Activated T-cell treated with anti-CD3 and anti-CD28 coated beads, Interleukin-2, amount 50 U/mL, for 72 hours (primary cell): ENCODE measurements at places on chromosomes 1 and 21.

DNA sequence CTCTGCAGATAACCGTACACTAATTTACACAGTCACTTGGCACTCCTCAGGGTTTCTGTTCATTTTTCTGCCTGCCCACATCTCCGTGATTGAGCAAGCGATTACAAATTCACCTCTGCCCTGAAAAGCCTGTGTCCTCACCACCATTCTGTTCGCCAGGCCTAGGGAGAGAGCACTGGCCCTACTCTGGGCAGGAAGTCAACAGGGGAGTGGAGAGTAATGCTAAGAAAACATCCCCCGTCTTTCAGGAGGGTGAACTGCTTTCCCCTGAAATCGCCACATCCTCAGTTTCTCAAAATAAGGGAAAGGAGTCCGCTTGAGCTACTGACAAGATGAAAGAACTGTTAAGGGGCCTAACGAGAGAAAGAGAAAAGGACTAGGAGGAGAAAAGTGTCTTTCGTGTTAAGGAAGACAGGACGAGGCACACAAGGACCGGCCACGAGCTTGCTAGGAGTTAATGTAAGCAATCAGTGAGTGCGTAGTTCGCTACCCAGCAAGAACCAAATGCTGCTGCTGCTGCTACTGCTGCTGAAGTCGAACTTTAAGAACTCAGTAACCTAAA lies 632 bp downstream of the PEX19 start:
- peak; percentile 9 for DNase-seq

GRCh38 chr21:26443867-26444266 lies 129.2 kb downstream of the CYYR1 start:
- DNase-seq: no peak

DNA sequence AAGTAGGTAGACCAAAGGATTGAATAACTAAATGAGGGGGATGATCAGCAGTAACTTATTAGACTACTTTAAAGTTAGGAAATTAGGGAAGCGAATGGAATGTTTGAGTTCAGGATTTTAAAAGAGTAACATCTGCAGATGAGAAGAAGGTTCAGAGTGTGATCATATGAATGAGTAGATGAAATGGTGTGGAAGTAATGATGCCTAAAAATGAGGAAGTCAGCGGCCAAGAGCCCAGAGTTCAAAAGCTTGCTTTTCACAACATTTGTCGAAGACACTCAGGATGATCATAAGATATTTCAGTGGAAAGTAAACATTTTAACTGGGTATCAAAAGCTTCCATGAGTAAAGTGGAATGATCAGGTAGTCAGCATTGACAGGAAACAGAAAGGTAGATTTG lies 299.4 kb downstream of the LRRIQ3 start:
- no peak for DNase-seq

GRCh38 chr1:245585252-245585959 lies 430.6 kb downstream of the KIF26B start:
- DNase-seq: no peak

DNA sequence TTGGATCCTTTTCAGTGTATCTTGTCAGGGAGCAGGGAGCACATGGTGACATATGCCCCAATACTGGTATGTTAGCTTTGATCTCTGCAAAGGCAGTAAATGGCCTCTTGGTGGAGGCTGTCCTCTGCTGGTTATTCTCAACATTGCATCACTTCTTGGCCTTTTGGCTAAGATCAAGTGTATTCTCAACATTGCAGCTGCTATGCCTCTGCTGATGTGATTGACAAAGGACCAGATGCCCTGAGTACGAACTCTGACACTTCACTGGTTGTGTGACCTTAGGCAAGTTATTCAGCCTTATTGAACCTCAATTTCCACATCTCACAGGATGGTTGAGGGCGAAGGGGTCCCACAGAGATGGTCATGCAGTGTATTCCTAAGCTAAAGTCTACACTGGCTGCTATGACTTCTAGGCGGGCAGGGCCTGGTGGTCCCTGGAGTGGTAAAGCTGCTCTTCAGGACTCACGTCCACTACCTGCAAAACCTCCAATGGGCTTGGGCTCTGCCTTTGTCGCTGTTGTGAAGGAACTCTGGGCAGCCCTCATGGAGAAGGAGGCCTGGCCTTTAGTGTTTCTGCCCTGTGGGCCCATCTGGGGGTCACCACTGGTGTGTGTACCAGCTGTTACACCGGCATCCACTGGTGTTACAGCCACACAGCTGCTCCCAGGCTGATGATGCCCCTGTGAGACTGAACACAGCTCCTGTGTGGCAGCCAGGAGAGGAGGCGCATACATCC lies 64.8 kb downstream of the DNTTIP2 start:
- DNase-seq: peak; percentile 55

- DNase-seq: no peak
These were observed 21.5 kb upstream of the SAMSN1 start for GRCh38 chr21:14567331-14568279.

DNA sequence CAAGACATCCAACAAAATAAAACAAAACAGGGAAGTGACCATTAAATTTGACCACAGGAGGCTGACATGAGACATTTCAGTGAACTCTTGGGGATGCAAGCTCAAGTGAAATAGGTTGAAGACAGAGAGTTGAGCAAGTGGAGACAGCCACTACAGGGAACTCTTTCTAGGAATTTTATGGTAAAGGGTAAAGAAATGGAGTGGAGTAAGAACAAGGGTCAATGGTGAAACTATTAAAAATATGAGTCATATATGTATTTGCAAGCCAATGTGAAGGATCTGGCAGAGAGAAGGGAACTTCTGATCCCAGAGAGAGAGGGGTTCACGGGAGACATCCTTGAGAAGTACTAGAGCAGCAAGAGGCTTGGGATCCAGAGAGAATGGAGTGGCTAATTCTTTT lies 9.1 kb upstream of the TRABD2B start:
- no peak for DNase-seq

- no peak for DNase-seq
These were observed 478 bp downstream of the C2CD2 start for GRCh38 chr21:41953249-41953830.

DNA sequence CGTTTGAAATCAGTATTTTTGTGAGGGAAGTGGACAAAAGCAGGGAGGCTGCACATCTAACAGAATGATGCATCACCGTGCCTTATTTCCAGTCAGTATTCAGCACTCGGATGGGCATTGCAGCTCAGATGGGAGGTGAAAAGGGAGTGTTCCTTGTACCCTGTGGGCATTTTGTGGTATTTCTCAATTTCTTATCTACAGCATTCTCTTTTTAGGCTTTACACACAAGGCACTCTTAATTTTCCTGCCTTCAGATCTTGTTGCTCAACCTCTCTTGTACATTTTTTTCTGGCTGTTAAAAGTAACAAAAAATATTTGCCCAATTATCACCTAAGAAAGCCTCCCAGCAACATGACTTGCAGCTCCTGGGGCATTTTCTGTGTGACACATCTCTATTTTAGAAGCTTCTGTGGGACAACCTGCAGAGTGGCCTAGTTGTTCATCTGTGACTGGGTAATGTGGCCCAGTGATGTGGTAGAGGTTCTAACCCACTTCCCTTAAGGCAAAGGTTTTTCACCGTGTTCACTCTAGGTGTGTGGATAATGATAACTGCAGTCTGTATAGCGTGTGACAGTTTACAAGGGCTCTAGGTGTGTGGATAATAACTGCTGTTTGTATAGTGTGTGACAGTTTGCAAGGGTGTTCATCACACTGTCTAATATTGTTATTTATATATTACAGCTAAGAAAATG lies 257.2 kb downstream of the PTGER3 start:
- DNase-seq: no peak

DNA sequence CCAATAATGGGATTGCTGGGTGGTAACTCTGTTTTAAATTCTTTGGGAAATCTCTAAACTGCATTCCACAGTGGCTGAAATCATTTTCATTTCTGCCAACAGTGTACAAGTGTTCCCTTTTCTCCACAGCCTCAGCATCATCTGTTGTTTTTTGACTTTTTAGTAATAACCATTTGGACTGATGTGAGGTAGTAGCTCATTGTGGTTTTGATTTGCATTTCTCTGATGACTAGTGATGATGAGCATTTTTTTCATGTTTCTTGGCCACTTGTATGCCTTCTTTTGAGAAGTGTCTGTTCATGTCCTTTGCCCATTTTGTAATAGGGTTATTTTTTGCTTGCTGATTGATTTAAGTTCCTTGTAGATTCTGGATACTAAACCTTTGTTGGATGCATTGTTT lies 131.9 kb upstream of the B3GALT2 start:
- DNase-seq: no peak

- DNase-seq: no peak
These were observed 54.7 kb upstream of the MAN1A2 start for GRCh38 chr1:117312453-117313138.

DNA sequence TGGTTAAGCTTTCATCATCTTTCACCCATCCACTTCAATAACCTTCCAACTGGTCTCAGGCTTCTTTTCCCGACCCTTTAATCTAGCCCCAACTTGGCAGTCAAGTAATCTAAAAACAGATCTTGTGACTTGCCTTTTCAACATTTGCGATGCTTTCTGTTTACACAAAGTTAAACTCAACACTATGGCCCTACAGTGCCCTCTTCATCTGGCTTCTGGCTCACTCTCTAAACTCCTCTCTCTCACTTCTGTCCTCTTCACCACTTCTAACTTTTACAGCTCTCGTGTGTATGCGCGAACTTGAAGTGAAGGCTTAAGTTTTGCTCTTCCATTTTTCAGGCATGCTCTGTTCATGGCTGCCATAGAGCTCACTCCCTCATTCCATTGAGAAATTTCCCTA lies 1122.3 kb upstream of the ADGRL2 start:
- no peak for DNase-seq

- peak; percentile 73 for DNase-seq
These were observed at the start of gene MAP3K6 for GRCh38 chr1:27366411-27367159. TSS of gene MAP3K6 (minus strand) at chr1:27366961. CDS start at chr1:27366597, 364 bp downstream.

DNA sequence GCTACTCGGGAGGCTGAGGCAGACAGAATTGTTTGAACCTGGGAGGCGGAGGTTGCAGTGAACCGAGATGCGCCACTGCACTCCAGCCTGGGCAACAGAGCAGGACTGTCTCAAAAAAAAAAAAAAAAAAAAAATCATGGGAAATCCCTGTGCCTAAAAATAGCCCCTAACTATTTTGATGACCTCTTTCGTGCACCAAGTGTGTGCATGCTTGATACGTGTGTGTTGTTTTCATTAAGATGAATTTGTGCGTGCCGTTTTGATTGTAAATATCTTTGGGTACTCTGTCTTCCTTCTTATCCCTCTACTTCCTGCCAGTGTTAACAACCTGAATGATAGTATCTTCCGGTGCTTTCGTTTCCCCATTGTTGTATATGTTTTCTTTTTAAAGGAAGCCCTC lies 9.8 kb downstream of the CACYBP start:
- no peak for DNase-seq

DNA sequence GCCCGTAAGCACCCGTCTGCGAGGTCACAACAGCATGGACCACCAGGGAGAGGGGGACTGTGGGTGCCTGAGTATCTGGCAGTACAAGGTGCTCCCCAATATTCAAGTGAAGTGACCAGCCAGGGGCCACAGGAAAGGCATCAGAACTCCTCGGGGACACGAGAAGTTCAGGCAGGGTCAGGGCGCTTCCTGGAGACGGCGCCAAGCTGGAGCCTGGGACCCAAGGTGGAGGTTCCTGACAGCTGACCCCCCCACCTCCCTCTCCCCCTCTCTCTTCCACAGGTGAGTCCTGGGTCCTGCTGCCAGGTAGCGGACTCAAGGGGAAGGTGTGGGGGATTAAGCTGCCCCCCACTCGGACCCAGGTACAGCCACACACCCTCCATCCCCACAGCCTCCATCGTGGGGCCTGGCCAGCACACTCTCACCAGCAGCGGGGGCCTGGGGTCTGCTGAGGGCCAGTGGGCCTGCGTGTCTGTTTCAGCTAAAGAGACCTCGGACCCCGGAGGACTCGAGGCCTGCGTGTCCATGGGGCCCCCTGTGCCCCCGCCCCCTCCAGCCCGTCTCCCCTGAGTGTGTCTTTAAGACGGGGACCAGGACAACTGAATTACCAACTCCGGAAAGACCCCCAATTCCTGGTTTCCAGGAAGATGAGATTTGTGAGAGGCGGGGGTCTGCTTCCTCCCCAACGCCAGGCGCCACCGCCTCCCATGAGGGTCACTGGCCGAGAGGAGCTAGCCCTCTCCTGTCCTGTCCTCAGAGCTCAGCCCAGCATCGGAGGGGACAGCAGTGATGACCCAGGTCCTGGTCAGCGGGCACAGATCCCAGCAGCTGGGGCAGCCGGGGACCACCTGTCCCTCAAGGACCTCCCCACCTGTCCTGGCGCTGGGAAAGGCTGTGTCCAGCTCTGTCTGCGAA lies 6.2 kb downstream of the TNFRSF18 start:
- no peak for DNase-seq

DNA sequence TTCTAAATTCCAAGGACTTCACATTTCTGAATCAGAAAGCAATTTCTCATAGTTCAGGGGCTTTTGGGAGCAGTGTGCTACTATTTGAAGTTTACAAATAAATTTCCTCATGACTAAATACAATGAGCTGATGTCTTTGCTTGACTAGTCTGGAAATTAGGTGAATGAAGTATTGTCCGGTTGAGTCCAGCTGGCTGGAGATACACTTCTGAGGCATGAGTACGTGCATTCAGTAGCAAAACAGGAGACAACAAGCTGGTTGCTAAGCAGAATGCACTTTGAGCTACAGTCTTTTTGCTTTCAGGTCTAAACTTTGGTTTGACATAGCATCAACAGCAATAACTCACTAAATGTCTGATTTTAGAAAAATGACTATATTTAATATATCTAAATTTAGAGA lies 27.1 kb downstream of the ZNHIT6 start:
- DNase-seq: no peak

DNA sequence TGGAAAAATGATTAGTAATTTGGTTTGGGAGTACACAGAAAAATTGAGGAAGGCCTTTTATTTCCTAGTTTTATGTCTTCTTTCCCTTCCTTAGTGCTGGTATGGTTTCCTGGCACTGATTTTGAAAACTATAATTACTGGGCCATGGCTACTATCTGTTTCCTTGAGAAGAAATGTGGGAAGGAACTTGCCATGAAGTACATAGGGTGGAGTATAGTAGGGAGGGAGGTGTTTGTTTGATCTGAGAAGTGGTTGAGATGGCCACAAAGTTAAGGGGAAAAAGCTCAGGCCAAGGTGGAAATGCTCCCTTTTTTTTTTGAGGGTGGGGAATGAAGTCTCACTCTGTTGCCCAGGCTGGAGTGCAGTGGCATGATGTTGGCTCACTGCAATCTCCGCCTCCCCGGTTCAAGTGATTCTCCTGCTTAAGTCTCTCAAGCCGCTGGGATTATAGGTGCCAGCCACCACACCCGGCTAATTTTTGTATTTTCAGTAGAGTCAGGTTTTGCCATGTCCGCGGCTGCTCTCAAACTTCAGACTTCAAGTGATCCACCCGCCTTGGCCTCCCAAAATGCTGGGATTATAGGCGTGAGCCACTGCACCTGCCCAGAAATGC lies 11.3 kb downstream of the HJV start:
- no peak for DNase-seq

DNA sequence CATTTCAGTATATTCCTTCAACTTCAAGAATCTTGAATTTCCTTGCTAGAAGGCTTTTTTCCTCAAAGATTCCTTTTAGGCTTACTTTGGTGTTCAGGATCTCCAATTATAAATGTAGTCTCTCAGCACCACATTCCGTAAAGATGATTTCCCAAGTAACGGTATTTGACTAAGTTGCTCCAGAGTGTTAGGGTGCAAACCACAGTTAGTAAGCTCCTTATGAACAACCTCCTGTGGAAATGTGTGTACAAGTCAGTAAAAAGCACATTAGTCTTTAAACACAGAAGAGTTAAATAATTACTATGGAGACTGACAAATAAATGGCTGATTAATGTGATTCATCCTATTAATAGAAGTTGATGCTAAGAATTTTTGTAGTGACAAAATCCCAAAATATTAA lies 10.3 kb downstream of the DONSON start:
- no peak for DNase-seq
